ENCODE measurements at places on chromosomes 5 and 9. TPM values are rescaled to one million over a fixed set of nuclear protein-coding genes. Genes with fewer than 3 reads are reported as not detected.
A peak's percentile ranks its signal among the peaks of the same experiment; 100 is the strongest.

DNA sequence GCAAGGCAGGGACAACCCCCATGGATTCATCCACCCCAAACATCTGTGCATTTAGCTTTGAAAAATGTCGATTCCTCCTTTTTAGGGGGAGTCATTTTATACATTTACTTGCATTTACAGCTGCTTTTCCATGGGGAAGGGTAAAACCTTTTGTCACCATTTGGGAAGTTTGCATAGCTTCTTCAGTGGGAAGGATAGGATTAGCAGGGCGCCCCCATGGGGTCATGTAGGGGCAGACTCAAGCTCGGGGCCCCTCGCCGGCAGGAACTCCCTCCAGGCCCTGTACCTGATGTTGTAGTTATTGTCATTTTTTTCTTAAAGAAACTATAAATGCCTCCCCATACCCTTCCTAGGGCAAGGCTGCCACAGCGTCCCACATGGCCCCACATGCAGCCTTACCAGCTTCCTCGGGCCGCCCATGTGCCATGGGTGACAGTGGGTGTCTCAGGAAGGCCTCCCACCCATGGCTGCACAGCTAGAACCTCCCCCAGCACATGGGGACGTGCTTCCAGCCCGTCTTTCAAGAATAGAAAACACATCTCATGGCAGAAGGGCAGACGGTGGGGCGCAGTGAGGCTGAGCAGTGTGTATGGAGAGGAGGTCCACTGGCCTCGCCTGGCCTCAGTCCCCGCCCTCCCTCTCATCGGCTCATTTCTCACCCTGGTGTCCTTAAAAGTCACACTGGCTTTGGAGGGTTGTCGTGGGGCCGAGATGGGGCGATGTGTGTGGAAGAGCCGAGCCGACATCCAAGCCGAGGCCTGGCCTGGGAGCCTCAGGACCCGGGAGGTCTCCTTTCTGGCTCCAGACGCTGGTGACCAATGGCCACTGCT is 76.1 kb upstream of the OTULINL start:
- no peak overlapping the region for H3K27ac ChIP-seq
- no peak overlapping the region for H3K4me3 ChIP-seq
- DNase-seq: no peak
- H3K4me1 ChIP-seq: no peaks in the 10 kb centered on the region
- H3K36me3 ChIP-seq: peaks cover 42% of the 10 kb centered on the region
- H3K27me3 ChIP-seq: no peaks in the 10 kb centered on the region

Gene IL4
- not detected for polyA plus RNA-seq

DNA sequence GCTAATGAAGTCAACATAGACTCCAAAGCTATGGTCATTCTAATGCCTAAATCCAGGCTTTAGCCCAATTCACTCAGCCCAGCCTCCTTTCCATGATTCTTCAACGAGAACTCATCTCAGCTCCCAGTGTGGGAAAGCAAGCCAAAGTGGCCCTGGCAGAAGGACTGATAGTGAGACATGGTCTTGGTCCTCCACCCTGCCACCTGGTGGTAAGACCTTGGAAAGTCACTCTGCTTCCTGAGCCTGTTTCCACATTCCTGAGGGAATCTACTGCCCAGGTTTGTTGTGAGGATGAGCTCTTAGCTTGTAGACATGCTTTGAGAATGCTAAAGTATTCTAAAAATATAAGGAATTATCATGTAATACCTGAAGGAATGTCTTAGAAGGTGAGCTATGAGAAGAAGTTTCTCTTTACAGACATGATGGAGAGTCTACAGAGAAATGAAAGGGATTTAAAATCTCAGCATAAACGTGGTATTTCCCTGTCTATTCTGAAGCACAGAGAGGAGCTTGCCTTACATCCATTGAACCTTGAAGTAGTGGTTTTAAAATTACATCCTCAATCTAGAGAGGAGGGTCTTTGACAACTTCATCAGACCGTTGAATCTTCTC is 173.5 kb downstream of the TRIM32 start:
- no peak for DNase-seq
- peaks cover 17% of the 10 kb centered on the region for H3K4me1 ChIP-seq
- no peaks in the 10 kb centered on the region for H3K36me3 ChIP-seq
- H3K27me3 ChIP-seq: no peaks in the 10 kb centered on the region

GRCh38 chr9:129666575-129666974 is 1.1 kb downstream of the PRRX2 start:
- peaks cover 37% of the 10 kb centered on the region for H3K27me3 ChIP-seq
- H3K4me1 ChIP-seq: no peaks in the 10 kb centered on the region
- DNase-seq: no peak

GRCh38 chr5:132228241-132229035 is 785 bp upstream of the P4HA2 start:
- H3K4me1 ChIP-seq: peaks cover 33% of the 10 kb centered on the region
- peak overlapping the region; percentile 64 for H3K27ac ChIP-seq
- H3K27me3 ChIP-seq: no peaks in the 10 kb centered on the region
- DNase-seq: no peak
- H3K4me3 ChIP-seq: peak overlapping the region; percentile 51

Gene CLINT1
- 112 TPM for polyA plus RNA-seq

Gene SMIM33
- not detected for polyA plus RNA-seq

- H3K4me1 ChIP-seq: no peaks in the 10 kb centered on the region
- no peak for DNase-seq
- no peak overlapping the region for H3K27ac ChIP-seq
- no peaks in the 10 kb centered on the region for H3K36me3 ChIP-seq
- no peak overlapping the region for H3K4me3 ChIP-seq
Observed at GRCh38 chr5:64822320-64822719, 53.6 kb downstream of the CWC27 start.

- no peaks in the 10 kb centered on the region for H3K36me3 ChIP-seq
- H3K27me3 ChIP-seq: no peaks in the 10 kb centered on the region
- no peaks in the 10 kb centered on the region for H3K4me1 ChIP-seq
- no peak overlapping the region for H3K27ac ChIP-seq
Observed at GRCh38 chr5:24232929-24233498, 411.8 kb downstream of the CDH10 start.

- no peak overlapping the region for H3K4me3 ChIP-seq
- DNase-seq: no peak
- H3K36me3 ChIP-seq: no peaks in the 10 kb centered on the region
- no peak overlapping the region for H3K27ac ChIP-seq
- no peaks in the 10 kb centered on the region for H3K27me3 ChIP-seq
Observed at GRCh38 chr9:114697951-114698351, 16.0 kb upstream of the TEX48 start.

DNA sequence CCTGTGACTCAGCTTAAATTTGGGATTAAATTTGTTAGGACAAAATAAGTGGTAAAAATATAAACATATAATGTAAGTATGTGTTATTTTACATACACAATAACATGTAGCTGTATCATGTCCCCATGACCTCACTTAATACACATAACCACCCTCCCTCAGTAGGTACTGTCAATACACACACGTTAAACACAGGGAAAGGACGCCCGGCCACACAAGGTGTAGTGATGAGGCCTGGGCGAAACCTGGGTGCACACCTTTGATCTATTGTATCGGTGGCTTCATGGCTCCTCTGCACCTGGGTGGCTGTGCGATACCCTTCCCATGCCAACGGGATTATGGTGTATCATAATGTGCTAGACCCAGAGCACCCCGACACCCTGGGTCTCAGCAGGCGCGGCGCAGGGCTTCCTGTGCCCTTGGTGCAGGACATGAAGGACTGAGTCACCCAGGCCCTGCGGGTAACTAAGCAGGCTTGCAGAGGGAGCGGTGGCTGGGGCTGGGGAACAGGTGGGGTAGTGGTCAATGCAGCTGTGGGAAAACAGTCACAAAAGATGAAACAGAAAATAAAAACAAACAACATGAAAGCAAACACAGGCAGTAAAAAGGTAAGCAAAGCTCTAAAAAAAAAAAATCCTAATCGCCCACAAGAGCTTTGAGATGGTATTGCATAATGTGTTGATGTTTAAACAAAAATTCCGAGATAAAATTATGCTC is 127.5 kb upstream of the RETREG1 start:
- H3K4me3 ChIP-seq: no peak overlapping the region
- no peak for DNase-seq
- H3K4me1 ChIP-seq: peaks cover 5% of the 10 kb centered on the region
- H3K36me3 ChIP-seq: peaks cover 16% of the 10 kb centered on the region

DNA sequence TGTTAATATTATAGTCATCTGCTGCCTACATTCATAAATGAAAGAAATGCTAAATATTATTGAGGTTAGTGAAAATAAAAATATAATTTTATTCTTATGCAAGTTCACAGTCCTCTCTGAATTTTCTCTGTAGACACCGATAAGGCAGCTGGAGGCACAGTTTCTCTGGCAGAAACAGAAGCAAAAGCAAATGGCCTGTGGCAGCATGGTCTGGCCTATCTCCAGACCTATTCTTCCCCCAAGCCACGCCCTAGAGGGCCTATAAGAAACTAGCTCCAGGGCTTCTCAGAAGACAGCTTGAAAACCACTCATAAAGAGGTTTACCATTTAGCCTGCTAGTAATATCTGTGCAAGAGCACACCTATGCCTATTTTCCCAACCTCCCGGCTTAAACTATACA is 28.4 kb downstream of the MRPS27 start:
- DNase-seq: no peak
- H3K27me3 ChIP-seq: no peaks in the 10 kb centered on the region
- no peak overlapping the region for H3K4me3 ChIP-seq
- H3K27ac ChIP-seq: no peak overlapping the region
- no peaks in the 10 kb centered on the region for H3K4me1 ChIP-seq

DNA sequence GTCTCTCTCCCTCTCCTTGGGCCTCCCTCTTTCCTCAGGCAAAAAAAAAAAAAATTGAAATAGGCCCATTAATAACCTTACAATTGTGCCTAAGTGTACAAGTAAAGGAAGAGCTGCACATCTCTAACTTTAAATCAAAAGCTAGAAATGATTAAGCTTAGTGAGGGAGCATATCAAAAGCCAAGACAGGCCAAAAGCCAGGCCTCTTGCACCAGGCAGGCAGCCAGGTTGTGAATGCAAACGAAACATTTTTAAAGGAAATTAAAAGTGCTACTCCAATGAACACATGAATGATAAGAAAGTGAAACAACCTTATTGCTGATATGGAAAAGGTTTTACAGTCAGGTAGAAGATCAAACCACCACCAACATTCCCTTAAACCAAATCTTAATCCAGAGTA is 383.4 kb downstream of the KIAA0825 start:
- H3K27ac ChIP-seq: no peak overlapping the region
- H3K4me3 ChIP-seq: no peak overlapping the region
- H3K4me1 ChIP-seq: no peaks in the 10 kb centered on the region
- no peak for DNase-seq
- no peaks in the 10 kb centered on the region for H3K27me3 ChIP-seq
